ENCODE measurements at places on chromosomes 7 and 10.

DNA sequence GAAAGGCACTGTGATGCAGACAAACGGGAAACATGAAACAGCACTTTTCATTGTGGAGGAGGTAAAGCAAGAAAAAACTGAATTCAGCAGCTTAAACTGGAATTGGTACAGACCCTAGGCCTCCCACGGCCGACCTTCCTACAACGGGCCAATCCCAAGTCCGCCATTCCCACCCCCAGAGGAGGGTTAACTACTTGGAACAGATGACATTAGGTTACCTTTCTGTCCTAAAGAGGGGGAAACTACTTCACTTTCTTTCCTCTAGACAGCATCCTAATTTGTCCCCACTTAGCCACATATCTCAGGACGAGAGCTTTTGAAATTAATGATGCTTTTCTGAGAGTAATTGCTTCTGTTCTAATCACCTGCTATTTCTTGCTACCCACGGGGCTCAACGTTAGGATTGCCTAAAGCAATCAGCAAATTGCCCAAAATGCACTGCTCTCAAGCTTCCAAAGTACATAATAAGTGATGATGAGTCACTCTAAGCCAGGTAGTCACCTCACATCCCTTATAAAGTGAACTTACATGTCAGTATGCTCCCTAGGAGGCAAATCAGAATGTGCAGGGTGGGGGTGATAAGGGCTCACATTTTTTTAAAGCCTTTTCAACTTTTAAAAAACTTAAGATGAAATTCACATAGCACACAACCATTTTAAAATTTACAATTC, 36.7 kb downstream of the LSM5 start:
- DNase-seq, result no peak

- no peak for DNase-seq
These were observed 203.1 kb upstream of the AUTS2 start for GRCh38 chr7:69395061-69395714.

DNA sequence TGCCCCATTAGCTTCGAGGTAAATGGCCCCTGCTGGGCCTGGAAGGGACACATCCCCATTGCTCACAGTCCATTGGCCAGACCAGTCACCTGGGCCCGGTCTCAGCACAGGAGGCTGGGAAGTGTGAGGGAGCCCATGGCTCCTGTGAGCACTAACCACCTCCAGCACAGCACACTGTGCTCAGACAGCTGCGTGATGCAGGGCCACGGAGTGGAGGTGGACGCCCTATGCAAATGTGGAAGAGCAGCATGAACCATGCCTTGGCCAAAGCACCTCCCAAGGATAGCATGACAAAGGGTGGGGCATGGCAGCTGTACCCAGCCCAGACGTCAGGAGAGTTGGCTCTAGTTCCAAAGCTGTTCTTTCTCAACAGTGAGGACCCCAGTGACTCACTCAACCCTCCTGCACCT, 120.1 kb upstream of the ZMIZ1 start:
- DNase-seq, result no peak

GRCh38 chr10:99560277-99561126, 27.8 kb downstream of the NKX2-3 start:
- DNase-seq, result peak; percentile 4

DNA sequence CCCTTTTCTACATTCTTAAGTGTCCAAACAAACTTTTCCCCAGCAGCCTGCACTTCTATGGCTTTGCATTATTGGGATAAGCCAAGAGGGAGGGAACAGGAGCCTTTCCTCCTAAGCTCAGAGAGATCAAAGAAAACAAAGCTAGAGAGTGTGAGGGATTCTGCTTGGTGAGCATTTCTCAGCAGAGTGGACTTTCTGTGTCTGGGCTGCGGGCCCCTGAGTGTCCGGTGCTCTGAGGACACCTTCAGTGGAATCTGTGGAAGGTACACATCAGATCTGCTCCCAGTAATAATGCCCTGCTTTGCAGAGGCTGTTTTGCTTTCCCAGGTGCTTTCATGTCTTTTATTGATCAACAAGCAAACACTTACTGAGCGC, 50.2 kb downstream of the KCNMA1 start:
- no peak for DNase-seq

- no peak for DNase-seq
These were observed 1.2 kb upstream of the MPP7 start for GRCh38 chr10:28304032-28304571.

- no peak for DNase-seq
These were observed 18.2 kb downstream of the HNRNPF start for GRCh38 chr10:43390759-43391158.

- DNase-seq, result no peak
These were observed 44.6 kb downstream of the COL28A1 start for GRCh38 chr7:7491044-7491443.

GRCh38 chr7:82211333-82211732, 232.2 kb downstream of the CACNA2D1 start:
- DNase-seq, result no peak

DNA sequence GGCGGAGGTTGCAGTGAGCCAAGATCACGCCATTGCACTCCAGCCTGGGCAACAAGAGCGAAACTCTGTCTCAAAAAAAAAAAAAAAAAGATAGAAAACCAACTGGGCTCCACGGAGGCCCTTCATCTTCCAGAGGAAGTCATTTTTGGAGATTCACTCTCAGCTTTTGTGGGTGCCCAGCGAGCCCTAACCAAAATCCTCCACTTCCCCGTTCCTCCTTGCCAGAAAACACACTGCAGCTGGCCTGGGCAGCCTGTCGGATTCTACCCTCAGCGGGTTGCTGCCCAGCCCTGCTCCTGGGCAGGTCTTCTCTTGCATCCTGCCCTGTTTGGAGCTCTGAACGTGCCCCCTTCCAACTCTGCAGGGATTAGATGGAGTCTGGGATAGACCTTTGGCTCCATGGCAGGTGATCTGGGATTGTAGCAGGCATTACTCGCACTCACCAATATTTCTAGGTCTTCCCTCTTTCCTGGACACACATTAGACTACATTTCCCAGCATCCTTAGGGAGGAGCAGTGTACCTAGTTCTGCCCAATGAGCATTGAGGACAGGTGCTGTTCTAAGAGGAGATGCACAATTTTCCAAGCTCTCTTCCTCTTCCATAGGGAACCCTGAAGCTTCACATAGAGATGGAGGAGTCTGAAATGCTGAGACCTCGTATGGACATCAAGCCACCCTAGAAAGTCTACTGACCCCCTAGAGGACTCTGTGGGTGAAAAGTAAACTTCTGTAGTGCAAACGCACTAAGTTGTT, 4.6 kb downstream of the GRID2IP start:
- DNase-seq, result no peak

GRCh38 chr7:20183086-20183485, 34.1 kb downstream of the MACC1 start:
- no peak for DNase-seq

- no peak for DNase-seq
These were observed 53.6 kb upstream of the DNAAF5 start for GRCh38 chr7:672891-673290.

GRCh38 chr7:141028767-141029166, 14.0 kb upstream of the MRPS33 start:
- no peak for DNase-seq

- no peak for DNase-seq
These were observed 65.8 kb downstream of the CDK13 start for GRCh38 chr7:40015790-40016296.

GRCh38 chr7:41942468-41943093, 239.7 kb upstream of the INHBA start:
- no peak for DNase-seq

- no peak for DNase-seq
These were observed 24.1 kb upstream of the TRIM8 start for GRCh38 chr10:102620138-102620590.

- DNase-seq, result no peak
These were observed 10.2 kb upstream of the IL2RA start for GRCh38 chr10:6072215-6072934.

DNA sequence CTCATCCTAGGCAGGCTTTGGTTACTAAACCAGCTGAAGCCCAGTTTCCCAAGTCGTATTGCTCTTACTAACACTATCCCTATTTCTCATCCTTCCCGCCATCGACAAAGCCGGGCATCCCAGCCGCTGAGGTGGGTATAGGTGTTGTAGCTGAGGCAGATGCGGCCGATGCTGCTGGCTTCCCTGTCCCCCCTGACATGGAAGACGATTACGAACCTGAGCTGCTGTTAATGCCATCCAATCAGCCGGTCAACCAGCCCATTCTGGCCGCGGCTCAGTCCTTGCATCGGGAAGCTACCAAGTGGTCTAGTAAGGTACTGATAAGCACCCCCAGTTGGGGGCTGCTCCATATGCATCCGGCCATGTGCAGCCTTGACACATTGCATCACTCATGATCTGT, 38.8 kb downstream of the AP3M1 start:
- DNase-seq, result no peak

DNA sequence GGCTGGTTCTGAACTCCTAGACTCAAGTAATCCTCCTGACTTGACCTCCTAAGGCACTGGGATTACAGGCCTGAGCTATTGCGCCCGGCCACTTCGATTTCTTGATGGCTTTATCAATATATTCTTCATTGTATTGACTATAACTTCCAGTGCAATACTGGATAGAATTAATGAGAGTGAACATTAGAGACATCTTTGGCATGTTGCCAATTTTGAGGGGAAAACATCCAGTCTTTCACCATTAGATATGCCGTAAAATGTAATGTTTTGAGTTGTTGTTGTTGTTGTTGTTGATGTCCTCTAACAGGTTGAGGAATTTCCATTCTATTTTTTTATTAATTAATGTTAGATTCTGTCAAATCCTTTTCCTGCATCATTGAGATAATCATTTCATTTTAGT, 578.9 kb downstream of the ZWINT start:
- no peak for DNase-seq

- no peak for DNase-seq
These were observed 348.9 kb downstream of the ATRNL1 start for GRCh38 chr10:115441907-115442545.

- no peak for DNase-seq
These were observed 83.5 kb upstream of the PRKG1 start for GRCh38 chr10:50990568-50991455.

DNA sequence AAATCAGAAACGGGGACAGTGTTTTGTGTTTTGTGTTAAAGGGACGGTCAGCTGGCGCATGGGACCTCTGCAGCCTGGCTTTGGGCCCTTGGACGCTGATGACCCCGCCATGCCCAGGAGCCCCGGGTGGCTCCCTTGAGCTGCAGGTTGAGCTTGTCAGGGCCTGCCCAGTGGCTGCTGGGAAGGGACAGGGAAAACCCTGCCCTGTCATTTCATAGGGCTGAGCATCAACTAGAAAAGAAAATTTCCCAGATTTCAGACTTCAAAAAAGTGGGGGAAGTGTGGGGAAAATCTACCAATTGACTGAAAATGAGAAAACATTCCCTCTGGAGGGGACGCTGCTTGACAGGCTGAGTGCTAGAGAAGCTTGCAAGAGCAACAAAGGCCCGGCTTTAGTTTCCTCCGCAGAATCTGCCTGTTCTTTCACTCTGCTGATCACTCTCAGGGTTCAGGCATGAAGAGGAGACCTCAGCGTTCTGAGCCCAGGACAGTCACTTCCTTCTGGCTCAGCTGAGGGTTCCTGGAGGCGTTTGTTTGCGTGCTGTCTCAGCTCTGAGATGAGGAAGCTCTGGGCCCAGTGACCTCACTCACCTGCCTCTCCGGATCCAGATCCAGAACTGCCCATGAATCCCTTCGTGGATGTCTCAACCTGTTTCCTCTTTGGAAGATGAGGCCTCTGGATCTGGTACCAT, 18.6 kb upstream of the DNAJB6 start:
- DNase-seq, result no peak

DNA sequence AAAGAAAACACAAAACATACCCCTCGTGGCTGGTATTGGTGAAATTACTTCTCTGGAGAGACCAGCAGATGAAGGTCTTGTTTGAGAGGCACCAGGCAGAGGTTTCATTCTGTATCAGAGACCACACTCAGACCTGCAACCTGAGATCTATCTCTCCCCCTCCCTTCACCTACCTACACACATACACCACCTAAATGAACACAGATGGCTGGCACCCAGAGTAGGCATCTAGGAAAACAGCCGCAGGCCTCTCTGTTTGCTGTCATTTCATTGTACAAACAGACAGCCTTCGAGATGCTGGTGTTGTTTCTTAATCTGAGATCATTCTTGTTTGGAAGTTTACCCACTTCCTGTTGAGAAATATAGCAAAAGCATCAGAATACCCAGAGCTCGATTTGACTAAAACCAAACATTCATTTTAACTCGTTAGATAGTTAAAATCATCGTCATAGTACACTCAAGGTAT, 173.9 kb upstream of the SLC25A13 start:
- no peak for DNase-seq

DNA sequence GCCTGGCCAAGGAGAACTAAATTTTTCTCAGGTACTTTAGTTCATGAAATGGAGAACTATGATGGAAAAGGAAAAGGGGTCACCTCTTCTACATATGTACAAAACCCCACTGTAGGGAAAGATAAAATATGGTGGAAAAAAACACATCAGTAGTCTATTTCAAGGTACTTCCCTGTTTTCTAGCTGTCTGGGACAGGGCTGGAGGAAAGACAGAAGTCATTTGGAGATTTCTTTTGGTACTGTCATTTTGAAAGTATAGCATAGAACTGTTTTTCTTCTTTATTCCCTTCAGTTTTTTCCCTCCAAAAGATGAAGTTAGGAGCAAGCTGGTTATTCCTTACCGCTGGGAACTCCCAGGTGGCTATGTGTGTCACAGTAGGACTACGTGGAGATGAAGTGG, 196.1 kb downstream of the DOCK4 start:
- no peak for DNase-seq

- no peak for DNase-seq
These were observed 20.5 kb downstream of the ITPRIP start for GRCh38 chr10:104317726-104318299.

DNA sequence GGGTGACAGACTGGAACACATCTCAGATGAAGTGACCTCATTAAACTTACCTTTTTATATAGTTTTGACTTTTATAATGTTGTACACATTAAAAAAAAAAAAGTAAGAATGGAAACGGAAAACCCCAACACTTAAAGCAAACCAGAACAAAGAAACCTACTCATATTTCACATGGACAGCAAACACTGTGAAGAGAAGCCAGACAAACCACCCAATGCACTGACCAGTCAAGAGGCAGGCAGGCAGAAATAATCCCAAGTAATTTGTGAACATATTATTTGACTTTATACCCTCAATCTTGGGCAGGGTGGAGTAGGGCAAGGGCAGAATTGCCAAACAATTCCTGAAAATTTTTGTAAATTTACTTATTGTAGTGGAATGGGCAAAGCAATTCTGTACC, 39.8 kb downstream of the WAPL start:
- DNase-seq, result no peak

GRCh38 chr10:113207924-113208323, 257.9 kb downstream of the TCF7L2 start:
- DNase-seq, result no peak

GRCh38 chr10:123472606-123473005, 193.5 kb upstream of the GPR26 start:
- no peak for DNase-seq

GRCh38 chr10:48765039-48765438, 80.4 kb downstream of the WDFY4 start:
- no peak for DNase-seq

- no peak for DNase-seq
These were observed 23.7 kb downstream of the GSDME start for GRCh38 chr7:24733414-24734060.

GRCh38 chr7:40645197-40645596, 510.4 kb downstream of the SUGCT start:
- no peak for DNase-seq

GRCh38 chr10:34821587-34822585, 6.8 kb upstream of the PARD3 start:
- no peak for DNase-seq
